Ascending aorta (tissue), 2 donors: ENCODE measurements at places on chromosomes 12 and 14.
A peak's percentile ranks its signal among the peaks of the same experiment; 100 is the strongest.

DNA sequence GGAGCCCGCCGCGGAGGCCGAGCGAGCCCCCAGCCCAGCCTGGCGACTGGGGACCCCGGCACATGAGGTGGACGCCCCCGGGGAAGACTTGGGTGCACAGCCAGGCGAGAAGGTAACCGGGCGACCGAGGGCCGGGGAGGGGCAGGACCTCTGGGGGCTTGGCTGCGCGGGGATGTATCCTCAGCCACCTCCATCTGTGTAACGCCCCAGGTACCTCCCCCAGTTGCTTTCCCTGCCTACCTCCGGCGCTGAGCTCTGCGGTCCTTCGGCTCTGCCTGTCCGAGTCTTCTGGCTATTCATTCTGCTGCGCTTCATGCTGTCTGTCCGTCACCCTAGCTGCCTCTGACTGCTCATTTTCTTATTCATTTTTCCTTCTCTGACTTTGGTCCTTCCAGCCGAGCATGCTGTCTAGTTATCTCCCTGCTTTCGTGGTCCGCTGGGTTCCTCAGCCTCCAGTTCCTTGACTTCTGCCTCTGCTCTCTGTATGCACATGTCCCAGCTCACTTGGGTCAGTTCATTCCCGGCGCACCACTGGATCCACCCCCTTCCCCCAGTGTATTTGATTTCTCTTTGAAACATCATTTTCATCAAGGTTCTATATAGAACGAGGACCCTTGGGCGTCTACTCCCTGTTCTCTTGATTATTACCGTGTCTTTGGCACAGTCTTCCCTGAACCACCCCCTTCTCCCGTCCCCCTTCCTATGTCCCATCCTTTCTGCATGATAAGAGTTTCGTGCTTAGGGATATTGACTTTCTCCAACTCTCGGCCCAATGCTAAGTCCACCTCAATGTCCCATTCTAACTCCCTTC lies 612 bp downstream of the PHC1 start:
- DNase-seq: no peak

DNA sequence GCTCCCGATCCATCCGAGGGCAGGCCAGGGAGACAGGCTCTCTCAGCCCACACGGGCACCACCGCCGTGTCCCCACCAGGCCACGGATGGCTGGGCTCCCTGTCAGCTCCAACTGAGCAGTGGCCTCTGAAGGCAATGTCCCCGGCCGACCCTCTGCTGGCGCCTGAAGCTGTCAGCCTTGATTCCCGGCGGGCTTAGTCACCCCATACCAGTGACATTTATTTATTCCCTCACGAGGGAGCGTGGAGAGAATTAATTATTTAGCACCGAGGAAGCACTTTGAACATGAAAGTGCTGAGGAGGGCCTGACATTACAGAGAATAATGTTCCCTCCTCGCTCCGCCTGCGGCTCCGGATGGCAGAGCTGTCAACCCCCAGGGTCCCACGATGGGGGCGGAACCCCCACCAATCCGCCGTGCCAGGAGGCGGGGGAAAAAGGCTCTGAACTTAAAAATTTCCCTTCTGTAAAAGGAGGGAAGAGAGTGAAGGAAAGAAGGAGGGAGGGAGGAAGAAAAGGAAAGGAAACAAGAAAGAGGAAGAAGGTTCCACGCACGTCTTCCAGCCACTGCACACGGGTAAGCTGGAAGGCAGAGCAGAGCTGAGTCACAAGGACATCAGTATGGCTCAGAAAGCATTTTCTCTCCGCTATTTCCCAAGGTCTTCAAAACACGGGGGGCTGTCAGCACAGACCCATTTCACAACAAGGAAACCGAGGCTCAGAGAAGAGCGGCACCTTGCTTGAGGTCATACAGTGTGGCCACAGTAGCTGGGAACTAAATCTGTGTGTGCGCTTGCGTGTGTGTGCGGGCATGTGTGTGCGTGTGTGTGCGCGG lies 108.7 kb upstream of the NCOR2 start:
- DNase-seq: peak; percentile 84

GRCh38 chr14:32404784-32405573 lies 75.9 kb downstream of the AKAP6 start:
- no peak for DNase-seq

- DNase-seq: no peak
These were observed 110.0 kb downstream of the EPS8 start for GRCh38 chr12:15679151-15679550.

GRCh38 chr12:81094718-81095360 lies 17.0 kb downstream of the ACSS3 start:
- no peak for DNase-seq

- DNase-seq: no peak
These were observed 1.9 kb downstream of the KIF5A start for GRCh38 chr12:57551637-57552305.

DNA sequence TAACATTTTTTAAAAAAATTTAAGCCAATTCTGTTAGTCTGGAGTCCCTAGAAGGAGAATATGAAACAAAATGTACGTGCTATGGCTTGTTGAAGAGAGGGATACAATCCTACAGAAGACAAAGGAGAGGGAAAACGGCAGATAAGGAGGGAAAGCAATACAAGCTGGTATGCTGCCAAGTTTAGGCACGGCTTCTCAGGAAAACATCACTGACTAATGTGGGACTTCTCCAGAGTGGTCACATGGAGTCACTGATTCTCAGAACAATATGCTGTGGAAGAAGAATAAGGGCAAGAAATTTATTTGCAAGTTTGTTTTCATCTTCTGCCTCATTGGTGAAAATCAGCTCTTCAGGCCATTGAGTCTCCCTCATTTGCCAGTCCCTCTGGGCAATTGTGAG lies 22.9 kb upstream of the NR1H4 start:
- no peak for DNase-seq

GRCh38 chr14:38578278-38578681 lies 322.4 kb upstream of the CLEC14A start:
- DNase-seq: no peak

GRCh38 chr14:90703841-90704737 lies 112.1 kb downstream of the TTC7B start:
- DNase-seq: no peak

DNA sequence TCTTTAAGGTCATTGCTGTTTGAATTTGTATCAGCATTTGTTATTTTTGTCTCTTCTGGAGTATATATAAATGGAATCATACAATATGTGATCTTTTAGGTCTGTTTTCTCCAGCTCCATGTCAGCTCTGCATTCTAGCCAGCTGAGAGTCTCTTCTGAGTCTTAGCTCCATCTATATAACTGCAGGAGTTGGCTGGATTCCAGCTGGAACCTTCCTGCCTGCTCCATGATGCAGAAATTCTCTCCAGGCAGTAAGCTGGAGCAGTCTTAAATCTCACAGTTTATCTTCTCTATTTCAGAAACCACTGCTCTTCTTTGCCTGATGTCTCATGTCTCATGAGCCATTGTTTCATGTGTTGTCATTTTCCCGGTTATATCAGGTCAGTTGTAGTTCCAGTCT lies 827.6 kb downstream of the NRXN3 start:
- no peak for DNase-seq

DNA sequence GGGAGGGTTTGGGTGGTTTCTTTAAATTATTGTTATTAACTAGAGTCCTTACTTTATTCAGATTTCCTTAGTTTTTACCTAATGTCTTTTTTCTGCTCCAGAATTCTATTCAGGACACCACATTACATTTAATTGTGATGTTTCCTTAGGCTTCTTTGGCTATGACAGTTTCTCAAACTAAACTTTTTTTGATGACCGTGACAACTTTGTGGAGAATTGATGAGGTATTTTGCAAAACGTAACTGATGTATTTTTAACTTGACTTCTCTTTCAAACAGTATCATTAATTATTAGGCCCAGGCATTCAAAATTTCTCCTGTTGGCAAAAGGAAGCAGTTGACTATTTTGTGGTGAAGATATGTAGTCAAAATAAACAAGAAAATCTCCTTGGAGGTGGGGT lies 10.5 kb downstream of the RNASE6 start:
- DNase-seq: no peak

DNA sequence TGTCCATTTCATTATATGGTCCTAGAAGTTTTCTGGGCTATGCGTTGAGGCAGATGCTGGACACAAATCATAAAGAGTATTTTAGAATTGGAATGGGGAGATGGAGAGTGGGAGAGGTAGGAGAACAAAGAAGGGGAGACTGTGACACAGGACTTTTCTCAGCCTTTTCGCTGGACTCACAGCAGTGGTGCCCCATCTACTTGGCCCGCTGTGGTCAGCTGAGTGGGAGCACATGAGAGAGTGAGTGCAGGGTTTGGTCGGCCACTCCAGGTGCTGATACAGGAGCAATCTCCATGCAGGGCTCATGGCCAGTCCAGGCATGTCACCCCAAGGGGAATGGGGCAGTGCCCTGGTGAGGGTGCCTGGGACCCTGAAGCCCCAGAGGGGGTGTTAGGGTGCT lies 109.0 kb downstream of the MYRFL start:
- DNase-seq: no peak
